ENCODE measurements at places on chromosomes 12 and 14. TPM values are rescaled to one million over a fixed set of nuclear protein-coding genes. Genes with fewer than 3 reads are reported as not detected.
A peak's percentile ranks its signal among the peaks of the same experiment; 100 is the strongest.

Gene FITM1
- polyA plus RNA-seq: 5.8 TPM

Gene TOMM20L
- polyA plus RNA-seq: not detected

Gene ALG10
- polyA plus RNA-seq: 0.54 TPM

Gene NRXN3
- not detected for polyA plus RNA-seq

Gene NELL2
- 4.4 TPM for polyA plus RNA-seq

Gene PZP
- 0.16 TPM for polyA plus RNA-seq

Gene ERP27
- not detected for polyA plus RNA-seq

Gene GZMH
- polyA plus RNA-seq: 0.09 TPM

DNA sequence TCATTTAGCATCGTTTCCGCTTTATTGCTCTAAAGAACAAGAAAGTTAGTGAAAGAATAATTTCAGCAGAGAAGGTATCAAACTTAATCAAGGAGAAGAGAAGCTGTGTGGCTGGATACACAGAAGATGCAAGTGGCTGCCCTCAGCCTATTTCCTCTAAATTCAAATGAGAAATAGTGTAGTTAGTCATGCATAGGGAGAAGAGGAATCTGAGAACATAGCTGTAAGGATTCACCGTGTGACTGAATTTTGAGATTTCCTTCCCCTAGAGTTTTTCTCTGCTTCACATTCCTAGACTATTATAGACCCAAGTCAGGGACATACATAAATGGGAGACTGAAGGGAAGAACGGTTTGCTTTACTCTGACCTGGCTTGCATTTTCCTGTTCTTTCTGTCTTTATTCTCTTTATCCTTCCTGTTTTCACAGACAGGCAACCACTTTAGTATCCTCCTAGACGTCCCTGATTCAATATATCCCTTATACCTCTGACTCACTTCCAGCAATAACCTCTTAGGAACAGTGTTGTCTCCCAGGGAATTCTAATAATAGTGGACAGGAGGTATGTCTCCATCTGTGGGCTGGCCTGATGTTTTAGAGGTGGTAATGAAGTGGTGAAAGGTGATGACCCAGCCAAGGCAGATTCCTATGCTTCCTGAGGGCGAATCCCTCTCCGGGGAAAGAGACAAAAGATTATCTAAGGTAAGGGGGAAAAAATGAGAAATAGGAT is 7.0 kb downstream of the RNASE10 start:
- DNase-seq: no peak

- DNase-seq: no peak
Measured at GRCh38 chr14:100018482-100018881, 46.7 kb upstream of the EVL start.

DNA sequence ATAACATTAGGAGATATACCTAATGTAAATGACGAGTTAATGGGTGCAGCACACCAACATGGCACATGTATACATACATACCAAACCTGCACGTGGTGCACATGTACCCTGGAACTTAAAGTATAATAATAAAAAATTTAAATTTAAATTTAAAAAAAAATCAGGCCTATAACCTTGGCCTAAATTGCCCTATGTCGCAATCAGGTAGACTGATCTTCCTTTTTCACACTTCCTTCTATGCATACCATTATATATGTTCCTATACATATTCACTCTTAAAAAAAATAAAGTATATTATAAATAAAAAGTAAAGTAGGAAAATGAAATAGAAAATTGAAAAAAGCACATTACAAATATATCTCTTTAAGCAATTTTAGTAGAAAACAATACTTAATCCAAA is 117.7 kb upstream of the GARIN2 start:
- DNase-seq: no peak

GRCh38 chr12:130634866-130635265 is 81.2 kb downstream of the RIMBP2 start:
- DNase-seq: no peak

DNA sequence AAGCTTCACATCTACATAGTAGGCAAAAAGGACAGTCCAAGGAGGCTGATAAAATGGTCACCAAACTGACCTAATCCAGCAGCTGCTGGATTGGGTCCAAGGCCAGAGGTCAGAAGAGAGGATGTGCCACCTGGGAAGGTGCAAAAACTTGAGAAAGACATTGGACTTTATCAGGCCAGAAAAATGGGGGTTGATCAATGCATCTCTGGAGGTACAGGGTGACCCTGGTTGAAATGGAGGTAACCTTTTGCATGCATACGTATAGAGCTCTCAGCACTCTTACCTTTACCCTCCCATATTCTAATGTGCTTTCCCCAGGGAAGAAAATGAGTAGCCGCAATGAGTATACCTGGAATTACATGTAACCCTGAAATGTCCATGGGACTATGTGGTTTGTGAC is 16.0 kb downstream of the BTG1 start:
- no peak for DNase-seq

DNA sequence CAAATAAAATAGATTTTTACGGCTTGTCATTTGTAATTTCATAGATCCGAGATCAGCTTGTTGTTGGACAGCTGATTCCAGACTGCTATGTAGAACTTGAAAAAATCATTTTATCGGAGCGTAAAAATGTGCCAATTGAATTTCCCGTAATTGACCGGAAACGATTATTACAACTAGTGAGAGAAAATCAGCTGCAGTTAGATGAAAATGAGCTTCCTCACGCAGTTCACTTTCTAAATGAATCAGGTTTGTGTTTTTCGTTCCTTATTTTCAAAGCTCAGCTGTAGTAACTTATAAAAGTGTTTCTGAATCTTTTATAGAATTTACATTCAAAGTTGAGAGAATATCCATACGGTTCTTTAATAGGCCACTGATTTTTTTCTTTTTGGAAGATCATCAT is 89.1 kb downstream of the LRRK2 start:
- no peak for DNase-seq

GRCh38 chr12:12646483-12647072 is 34.9 kb downstream of the CREBL2 start:
- no peak for DNase-seq

DNA sequence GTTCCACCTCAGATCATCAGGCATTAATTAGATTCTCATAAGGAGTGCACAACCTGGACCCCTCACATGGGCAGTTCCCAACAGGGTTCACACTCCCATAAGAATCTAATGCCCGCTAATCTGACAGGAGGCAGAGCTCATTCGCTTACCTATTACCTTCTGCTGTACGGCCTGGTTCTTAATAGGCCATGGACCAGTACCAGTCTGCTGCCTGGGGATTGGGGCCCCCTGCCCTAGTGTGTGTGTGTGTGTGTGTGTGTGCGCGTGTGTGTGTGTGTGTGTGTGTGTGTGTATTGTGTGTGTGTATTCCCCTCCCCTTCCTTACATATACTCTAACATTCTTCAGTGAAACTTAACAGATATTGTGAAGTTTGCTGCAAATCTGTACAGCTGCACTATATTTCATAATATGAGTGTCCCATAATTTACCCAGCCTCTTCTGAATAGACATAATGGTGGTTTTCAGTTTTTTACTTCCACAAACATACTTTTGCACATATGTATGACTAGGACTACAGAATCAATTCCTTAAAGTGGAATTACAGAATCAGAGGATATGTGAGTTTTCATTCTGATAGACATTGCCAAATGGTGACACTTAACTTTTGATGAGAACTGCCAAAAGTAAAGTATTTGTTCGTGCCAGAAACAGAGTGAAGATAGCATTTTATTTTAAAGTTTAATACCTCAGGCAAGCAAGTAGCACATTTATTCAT is 205.2 kb upstream of the EEA1 start:
- DNase-seq: no peak

GRCh38 chr14:58785701-58786100 is 147.9 kb downstream of the DACT1 start:
- DNase-seq: no peak

DNA sequence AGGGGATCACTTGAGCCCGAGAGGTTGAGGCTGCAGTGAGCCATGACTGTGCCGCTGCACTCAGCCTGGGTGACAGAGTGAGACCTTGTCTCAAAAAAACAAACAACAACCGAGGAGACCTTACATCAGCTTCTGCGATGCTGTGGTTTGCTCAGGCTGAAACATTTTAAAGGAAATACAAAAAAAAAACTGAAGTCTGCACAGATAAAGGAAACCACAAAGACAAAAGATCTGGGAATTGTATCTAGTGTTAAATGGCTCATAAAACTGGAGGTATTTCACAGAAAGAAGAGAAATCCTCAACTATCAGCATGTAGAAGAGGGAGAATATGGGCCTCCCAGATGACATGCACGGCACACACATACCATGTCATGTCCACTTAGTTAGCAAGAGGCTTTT is 60.3 kb upstream of the VPS33A start:
- no peak for DNase-seq

GRCh38 chr12:81010641-81011040 is 67.2 kb upstream of the ACSS3 start:
- DNase-seq: no peak

- peak; percentile 76 for DNase-seq
Measured at GRCh38 chr14:92607702-92608429, 94.3 kb downstream of the RIN3 start.

GRCh38 chr14:103522649-103523574 is at the start of gene CKB:
Gene CKB (minus strand): TSS chr14:103522830. CDS start chr14:103522493, 337 bp downstream.
- DNase-seq: peak; percentile 84

- DNase-seq: no peak
Measured at GRCh38 chr14:78823516-78823915, 653.3 kb downstream of the NRXN3 start.

GRCh38 chr12:117521867-117522266 is 160.4 kb upstream of the NOS1 start:
- no peak for DNase-seq

DNA sequence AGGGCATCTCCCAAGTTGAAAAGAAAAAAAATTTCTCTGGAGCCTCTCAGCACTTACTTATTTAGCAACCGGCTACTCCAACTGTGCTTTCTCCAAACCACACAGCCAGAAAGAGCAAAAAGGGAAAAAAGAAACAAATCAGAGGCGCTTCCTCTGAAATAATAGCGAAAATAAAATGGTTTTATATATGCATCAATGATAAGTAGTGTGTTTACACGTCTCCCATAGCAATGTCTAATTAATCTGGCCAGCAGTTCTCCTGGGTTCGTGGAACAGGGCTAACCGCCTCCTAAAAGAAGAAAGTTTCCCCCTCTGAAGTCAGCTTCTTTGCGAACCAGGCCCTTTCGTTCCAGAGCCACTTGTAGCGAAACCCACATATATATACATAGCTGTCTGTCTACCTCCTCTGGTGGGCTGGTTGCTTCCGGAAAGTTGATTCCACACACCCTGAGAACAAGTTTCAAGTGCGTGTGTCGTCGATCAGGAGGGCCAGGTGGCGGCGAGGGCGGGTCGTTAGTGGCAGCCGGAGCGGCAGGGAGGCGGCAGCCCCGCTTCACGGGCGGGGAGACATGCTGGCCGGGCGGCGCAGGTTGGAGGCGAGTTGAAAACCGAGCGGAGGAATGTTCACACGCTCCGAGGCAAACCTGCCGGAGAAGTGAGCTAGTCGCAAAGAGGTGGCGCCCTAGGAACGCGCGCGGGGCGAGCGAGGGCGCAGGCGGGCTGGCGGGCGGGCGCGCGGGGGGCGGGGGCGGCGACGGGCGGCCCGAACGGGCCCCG is 2.7 kb downstream of the PTHLH start:
- peak; percentile 22 for DNase-seq

- DNase-seq: no peak
Measured at GRCh38 chr12:111063295-111064026, 143.1 kb upstream of the MYL2 start.

Data from small intestine (tissue), 16 donors.